ENCODE measurements at places on chromosomes 13 and 19.

DNA sequence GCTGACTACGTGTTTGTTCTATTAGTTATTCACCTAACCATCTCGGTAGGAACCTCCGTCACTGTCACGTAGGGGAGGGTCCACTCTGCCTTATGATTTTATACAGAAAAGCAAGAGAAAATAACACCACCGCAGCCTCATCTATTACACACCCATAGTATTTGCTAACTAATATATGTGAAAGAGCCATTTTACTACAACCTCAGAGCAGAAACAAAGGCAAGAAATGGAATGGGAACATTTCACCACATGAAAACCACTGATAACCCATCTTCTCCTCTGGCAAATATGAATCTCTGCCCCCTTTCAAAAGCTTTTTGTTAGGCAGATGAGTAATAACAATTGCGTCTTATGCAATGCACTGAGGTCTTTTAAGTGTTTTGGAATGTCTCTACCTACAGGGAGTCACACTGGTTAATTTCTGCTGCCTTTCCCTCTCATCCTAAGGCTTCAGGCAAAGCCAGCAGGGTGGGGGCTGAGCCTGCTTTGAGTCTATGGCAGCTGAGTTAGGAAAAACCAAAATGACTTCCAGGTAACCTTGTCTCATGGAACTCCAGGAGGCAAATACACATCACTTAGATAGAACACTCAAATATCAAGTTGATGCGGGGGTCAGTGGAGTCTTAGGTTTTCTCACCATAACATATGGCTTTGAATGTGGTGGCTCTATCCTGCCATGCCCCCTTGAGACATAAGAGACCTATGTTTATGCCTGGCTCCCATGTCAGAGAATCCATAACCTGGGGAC is 15.0 kb downstream of the TSHZ3 start:
- DNase-seq, result no peak

DNA sequence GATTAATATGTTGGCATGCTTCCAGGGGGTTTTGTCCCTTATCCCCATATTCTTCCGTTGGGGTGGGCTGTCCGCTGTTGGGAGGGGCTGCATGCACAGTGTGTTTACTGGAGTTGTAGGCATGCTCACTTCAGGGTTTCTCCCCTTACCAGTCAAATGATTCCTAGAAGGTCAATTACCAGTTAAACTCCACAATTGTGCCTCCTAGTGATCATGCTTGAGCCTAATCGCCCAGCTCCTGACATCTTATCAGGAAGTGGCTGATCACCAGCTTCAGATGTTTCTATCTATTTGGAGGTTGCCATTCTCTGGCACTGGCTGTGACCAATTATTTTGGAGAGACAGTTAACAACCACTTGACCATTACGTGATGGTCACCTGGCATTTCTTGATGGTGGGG is 1090.0 kb downstream of the SLITRK5 start:
- DNase-seq, result no peak

DNA sequence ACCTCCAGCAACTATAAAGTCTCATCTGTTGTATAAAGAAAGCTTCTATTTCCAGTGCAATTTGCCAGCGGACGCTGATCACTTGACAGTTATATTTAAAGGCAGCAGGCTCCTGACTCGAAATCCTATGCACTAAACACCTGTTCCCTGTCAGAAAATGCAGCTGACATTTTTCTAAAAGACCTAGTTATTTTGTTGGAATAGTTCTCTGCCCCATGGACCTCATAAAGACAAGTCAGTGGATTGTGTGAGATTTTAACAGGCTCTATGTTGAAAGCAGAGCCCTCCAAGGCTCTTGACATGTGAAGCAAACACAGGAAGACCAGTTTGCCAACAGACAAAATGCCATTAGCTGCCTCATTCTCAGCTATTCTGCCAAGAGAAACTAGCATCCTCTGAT is 304.7 kb upstream of the KLF12 start:
- no peak for DNase-seq

DNA sequence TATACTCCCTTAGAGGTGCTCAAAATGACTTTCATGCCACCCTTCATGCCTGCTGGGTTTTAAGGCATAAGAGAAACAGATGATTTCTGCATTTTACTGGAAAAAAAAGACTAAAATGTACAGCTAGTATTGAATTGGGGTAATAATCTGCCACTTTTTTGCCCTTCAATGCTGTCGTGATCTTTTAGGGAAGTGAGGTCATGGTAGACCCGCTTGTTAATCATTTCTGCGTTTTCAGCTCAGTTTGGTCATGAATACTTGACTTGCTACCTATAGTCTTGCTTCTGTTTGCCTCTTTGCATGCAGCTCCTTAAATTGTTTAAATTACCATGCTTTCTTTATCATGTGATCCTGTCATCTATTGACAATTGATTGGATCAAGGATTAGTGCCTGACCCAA is 90.4 kb downstream of the PCCA start:
- DNase-seq, result no peak

- no peak for DNase-seq
Observed at GRCh38 chr19:45186509-45187334, 8.1 kb downstream of the BLOC1S3 start.

- DNase-seq, result no peak
Observed at GRCh38 chr19:36950335-36951119, 34.4 kb downstream of the ZNF568 start.
